ENCODE measurements at places on chromosomes 6 and 20. TPM values are rescaled to one million over a fixed set of nuclear protein-coding genes. Genes with fewer than 3 reads are reported as not detected.

TSBP1 gene
- polyA plus RNA-seq = not detected

CDH22 gene
- polyA plus RNA-seq = not detected

C20orf144 gene
- not detected for polyA plus RNA-seq

RAB23 gene
- 6.9 TPM for polyA plus RNA-seq

ZC3H12D gene
- polyA plus RNA-seq = 0.02 TPM

WFDC5 gene
- 0.86 TPM for polyA plus RNA-seq

NOTCH4 gene
- 0.18 TPM for polyA plus RNA-seq

NMBR gene
- not detected for polyA plus RNA-seq

RBPJL gene
- not detected for polyA plus RNA-seq

- DNase-seq = peak; percentile 6
Measured at GRCh38 chr20:45545754-45546453, 1.3 kb downstream of the EPPIN start.

DNA sequence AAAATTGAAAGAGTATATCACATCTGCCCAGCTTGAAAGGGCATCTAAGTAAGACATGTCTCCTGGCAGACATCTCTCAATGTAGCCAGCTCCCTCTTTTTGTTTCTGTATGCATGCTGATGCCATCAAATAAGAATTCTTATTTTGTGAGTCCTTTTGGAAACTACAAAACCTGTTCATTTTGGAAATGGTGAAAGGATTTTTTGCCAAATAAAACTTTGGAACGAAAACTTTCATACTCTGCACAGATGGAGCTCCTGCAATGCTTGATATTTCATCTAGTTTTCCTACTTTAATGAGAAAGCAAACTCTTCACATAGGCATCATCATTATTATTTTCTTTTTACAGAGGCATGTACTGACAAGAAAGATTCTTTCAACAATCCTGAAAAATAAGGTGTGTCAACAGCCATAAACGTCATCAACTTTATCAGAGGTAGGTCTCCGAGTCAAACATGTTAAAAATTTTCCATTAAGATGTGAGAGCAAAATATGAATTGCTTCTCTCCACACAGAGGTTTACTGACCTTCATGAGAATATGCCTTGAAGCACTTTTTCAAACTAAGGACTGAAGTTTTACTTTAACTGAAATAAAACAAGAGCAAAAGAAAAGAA is 26.2 kb upstream of the CMTR1 start:
- peak; percentile 59 for DNase-seq

- peak; percentile 19 for DNase-seq
Measured at GRCh38 chr6:3259491-3259958, 778 bp downstream of the PSMG4 start.

- no peak for DNase-seq
Measured at GRCh38 chr6:36757206-36757605, 59.6 kb downstream of the RAB44 start.

DNA sequence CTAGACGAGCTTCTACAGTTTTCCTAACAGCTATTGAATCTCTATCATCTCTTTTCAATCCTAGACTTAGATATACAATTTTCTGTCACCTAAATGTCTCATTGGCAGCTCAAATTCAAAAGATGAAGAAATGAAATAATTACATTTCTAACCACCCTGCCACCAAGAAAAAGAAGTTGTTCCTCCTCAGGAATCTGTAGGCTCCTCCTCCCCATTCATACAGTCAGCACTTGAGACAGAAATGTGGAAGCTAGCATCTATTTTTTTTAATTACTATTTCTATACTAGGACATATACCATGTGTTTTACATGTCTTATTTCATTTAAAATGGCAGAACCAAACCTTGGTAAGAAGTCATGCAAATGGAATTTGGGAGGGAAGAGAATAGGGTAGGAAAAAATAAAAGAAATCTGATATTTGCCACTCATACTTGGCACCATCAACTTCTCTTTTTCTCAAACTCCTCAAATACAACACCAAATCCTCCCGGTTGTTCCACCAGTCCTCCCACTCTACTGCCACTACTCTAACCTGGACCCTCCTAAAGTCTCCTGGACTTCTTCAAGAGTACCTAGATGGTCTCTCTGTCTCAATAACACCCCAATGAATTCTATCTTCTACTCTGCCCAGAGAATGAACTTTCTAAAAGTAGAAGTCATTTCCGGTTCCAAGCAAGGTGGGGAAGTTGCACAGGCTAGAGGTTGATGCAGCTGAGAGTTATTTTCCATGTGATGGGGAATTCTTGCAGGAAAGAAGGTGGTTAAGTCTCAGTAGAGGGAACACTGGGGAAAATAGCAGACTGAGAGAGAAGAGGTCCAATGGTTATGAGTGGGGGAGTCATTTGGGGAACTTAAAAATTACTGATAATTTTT is 54.1 kb downstream of the ATXN1 start:
- DNase-seq = no peak

DNA sequence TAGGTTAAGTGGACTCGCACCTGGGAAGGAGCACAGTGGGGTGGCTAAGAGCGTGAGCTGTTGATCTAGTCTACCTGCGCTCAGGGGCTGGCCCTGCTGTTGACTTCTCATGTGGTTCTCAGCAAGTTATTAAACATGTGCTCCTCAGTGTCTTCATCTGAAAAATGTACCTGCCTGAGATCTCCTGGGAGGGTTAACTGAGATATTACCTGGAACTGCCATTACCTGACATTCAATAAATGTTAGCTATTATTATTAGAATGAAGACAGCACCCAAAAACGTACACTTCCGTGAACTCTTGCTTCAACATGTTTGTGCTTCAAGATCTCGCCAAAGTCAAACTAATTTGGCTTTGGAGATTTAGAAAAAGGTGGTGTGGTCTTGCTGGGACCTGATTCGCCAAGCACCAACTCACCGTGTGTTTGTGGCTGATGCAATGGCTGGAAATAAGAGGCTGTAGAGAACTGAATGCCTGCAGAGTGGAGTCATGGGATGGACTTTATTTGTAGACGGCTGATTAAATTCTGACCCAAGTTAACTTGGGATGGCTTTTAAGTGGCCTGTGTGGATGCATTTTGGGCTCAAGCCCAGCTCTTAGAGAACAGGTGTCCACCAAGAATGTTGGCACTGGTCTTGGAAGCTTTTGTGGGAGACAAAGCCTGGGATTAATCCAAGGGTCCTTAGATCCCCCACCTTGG is 692.9 kb downstream of the QKI start:
- no peak for DNase-seq

- DNase-seq = no peak
Measured at GRCh38 chr6:166514196-166514595, 72.3 kb downstream of the RAMACL start.

GRCh38 chr20:6685181-6685582 is 82.3 kb upstream of the BMP2 start:
- DNase-seq = peak; percentile 61

GRCh38 chr6:44780161-44780560 is 392.7 kb downstream of the CDC5L start:
- no peak for DNase-seq

- no peak for DNase-seq
Measured at GRCh38 chr20:63083831-63084562, 77.2 kb upstream of the BHLHE23 start.

DNA sequence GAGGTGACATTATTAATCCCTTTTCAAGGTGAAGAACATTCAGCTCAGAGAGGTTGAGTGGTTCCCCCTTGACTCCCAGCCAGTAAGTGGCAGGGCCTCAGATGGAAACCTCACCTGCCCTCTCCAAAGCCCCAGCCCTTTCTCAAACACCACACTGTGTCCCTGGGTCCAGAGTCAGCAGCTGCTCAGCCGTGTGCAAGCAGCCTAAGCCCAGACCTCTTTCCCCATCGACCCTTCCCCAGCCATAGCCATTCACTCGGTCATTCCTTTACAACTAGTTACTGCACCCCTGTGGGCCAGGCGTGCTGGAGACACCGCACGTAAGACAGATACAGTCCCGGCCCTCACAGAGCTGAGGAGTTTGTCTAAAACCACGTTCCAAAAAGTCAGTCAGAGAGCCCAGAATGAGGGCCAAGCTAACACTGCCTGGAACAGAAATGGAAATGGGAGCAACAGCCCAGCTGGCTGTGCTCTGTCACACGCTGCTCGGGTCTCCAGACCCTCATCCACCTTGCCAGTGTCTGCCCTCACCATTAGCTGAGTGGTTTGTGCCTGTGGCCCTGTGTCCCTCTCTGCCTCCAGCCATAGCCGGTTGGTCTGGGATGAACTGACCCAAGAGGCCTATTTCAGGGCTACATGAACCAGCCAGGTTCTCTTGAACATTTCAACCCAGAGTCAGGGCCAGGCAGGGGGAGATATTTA is 29.6 kb downstream of the ZC3H12D start:
- DNase-seq = no peak

DNA sequence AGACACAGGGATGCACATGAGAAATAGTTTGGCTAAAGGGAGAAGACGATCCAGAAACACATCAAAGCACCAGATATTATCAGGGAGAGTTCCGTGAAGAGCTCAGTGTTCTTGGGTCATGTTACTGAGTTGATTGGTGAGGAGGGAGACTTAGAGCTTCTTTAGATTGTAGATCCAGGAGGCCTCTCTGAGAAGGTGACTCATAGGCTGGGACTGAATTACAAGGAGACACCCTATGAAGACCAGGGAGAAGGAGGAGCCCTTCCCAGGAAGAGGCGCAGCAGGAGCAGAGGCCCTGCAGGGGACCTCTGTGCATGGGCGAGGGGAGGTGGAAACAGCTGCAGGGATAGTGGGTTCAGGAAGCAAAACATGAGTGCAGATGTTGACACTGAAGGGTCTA is 196.5 kb downstream of the SLC24A3 start:
- no peak for DNase-seq

DNA sequence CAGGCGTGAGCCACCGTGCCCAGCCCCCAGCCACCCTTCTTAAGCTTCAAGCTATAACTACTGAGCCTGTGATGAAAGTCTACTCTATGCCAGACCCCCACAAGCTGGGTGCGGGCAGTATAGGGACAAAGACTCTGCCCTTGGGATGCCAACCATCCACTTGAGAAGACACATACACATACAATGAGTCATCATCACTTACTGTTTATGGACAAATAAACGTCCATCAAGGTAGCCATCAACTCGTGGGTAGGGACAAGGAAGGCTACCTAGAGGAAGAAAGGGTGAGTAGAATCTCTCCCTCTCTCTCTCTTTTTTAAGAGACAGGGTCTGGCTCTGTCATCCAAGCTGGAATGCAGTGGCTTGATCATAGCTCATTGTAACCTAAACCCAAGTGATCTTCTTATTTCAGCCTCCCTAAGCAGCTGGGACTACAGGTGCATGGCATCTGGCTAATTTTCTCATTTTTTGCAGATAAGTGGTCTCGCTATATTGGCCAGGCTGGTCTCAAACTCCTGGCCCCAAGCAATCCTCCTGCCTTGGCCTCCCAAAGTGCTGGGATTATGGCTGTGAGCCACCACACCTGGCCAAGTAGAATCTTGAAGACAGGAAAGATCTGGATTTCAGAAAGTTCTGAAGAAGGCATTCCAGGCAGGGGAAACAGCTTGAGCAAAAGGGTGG is 2.6 kb upstream of the TP53INP2 start:
- DNase-seq = no peak

DNA sequence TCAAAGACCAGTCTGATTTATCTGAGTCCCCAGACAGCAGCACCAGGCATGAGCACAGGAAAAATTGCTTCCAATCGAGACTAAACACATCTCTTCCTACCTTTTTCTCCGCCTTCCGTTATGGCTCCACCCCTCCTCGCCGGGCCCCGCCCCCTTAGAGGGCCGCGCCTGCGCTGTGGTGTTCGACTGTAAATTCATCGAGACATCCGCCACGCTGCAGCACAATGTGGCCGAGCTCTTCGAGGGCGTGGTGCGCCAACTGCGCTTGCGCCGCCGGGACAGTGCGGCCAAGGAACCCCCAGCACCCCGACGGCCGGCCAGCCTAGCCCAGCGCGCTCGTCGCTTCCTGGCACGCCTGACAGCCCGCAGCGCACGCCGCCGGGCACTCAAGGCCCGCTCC is 8.9 kb downstream of the REM1 start:
- no peak for DNase-seq

DNA sequence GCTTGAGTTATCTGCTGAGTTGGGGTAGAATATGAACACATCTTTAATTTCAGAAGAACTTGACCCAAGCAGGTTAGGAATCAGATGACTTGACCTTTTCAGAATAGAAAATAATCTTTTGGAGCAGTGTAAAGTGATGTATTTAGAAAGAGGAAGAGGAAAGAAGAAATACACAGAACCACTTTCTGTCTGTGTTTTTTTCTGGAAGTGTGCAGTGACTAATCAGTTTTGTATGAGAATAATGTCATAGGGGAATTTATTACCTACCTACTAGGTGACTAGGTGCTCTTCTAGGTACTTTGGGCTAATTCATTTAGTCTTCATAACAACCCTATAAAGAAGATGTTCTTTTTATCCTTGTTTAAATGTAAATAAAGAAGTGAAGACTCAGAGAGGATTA is 3.0 kb downstream of the PPP1R14C start:
- peak; percentile 73 for DNase-seq

- DNase-seq = no peak
Measured at GRCh38 chr20:34472246-34472925, 43.8 kb upstream of the DYNLRB1 start.

DNA sequence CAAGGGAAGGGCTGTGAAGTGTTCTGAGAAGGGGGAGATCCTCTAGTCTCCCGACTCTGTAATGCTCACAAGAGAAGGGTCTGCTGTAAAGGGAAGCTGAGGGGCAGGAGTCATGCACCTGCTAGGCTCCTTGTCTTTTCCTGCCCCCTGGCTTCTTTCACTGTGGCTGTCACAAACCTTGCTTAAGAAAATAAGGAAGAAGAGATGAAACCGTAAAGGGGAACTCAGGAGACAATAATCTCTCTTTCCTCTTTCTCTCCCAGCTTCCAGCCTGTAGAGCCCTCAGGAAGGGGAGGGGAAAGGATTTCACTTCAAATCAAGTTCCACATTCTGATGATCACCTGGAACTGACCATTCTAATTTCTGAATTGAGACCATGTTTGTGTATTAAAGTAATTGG is 26.3 kb downstream of the SLC13A3 start:
- no peak for DNase-seq

GRCh38 chr6:5463690-5464089 is 202.4 kb downstream of the FARS2 start:
- DNase-seq = no peak

DNA sequence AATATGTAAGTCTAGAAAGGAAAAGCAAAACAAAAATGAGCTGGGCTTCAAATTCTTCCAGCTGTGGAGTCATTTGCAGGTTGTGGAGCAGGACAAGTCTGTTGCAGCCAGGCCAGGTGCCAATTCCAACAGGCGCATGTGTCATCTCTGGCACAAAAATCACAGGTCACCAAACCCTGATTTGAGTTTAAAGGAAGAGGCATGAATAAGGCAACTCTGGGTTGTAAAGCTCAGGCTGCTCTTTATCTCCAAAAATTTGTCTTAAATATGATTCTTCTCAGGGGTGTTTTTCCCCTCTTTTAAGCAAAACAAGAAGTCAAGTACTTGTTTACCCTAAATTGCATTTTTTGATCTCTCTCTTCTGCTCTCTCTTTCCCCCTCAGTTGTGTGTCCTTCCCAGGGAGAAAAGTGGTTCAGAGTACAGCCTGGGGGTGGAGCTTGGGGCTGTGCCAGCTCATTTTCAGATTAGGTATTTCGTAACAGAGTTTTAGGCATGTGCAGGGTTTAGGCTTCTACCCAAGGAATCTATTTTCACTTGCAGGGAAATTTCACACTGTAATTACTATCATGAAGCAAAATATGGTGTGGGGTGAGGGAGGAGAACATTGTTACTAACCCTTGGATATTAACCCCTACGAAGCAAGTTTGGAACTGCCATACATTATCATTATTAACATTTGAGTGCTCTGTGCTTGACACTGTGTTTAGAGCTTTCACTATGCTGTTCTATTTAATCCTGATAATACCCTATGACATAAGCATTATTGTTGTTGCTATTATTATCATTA is 8.3 kb upstream of the NCOA3 start:
- DNase-seq = peak; percentile 65

- peak; percentile 80 for DNase-seq
Measured at GRCh38 chr6:115323001-115323400, 737.7 kb downstream of the FRK start.

Data from foreskin keratinocyte (primary cell).